ENCODE measurements at places on chromosomes 6 and 20. TPM values are rescaled to one million over a fixed set of nuclear protein-coding genes. Genes with fewer than 3 reads are reported as not detected.

SLC44A4 gene
- 0.32 TPM for total RNA-seq

MRAP2 gene
- total RNA-seq = 1.4 TPM

KCNQ5 gene
- total RNA-seq = 1.5 TPM

UBE2C gene
- 202 TPM for total RNA-seq

SIRPG gene
- total RNA-seq = not detected

PDYN gene
- 0.63 TPM for total RNA-seq

PACSIN1 gene
- total RNA-seq = 0.30 TPM

CARMIL1 gene
- 5.0 TPM for total RNA-seq

SLA2 gene
- total RNA-seq = 0.16 TPM

ID1 gene
- 5.8 TPM for total RNA-seq

DNA sequence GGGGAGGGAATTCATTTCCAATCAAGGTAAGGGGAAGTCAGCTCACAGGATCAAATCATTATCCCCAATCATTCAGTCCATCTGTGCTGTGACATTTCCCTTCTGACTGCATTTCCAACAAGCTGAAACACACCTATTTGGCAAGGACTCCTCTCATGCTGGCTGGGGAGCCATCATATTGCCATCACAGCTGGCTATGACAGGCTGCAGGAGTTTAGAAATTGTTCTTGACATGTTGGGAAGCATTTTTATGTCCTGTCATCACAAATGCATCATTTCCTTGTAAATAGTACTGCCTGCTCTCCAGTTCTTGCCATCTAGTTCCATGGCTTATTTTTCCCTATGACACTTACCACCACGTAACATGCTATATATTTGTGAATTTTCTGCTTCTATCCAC lies 113.9 kb upstream of the TMEM170B start:
- no peak overlapping the region for H3K4me3 ChIP-seq
- no peaks in the 10 kb centered on the region for H3K27me3 ChIP-seq
- H3K36me3 ChIP-seq = no peaks in the 10 kb centered on the region
- DNase-seq = no peak
- peaks cover 37% of the 10 kb centered on the region for H3K4me1 ChIP-seq
- H3K27ac ChIP-seq = no peak overlapping the region

DNA sequence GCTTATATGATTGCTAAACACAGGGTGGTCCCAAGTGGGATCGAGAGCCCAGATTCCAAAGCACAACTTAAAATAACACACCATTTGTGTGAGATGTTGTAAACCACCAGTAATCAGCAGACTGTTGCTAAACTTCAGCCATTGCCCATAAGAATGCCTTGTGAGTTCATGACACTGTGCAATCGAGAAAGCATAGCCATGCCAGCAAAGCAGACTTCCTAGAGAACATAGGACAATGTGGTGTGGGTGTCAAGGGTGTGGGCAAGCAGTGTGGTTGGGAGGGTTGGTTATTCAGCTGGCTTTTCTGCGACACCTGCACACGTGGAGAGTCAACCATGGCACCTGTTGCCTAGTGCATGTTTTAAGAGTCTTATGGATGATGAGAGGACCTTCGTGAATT lies 16.1 kb upstream of the CALHM6 start:
- no peak overlapping the region for H3K27ac ChIP-seq
- no peaks in the 10 kb centered on the region for H3K27me3 ChIP-seq
- no peak overlapping the region for H3K4me3 ChIP-seq
- no peaks in the 10 kb centered on the region for H3K36me3 ChIP-seq
- no peak for DNase-seq

GRCh38 chr20:20070871-20071726 lies 18.8 kb downstream of the CFAP61 start:
- no peak for DNase-seq
- peaks cover 2% of the 10 kb centered on the region for H3K27me3 ChIP-seq
- no peaks in the 10 kb centered on the region for H3K36me3 ChIP-seq
- H3K27ac ChIP-seq = no peak overlapping the region
- no peaks in the 10 kb centered on the region for H3K4me1 ChIP-seq

GRCh38 chr6:65819152-65819551 lies 112.1 kb upstream of the EYS start:
- no peak overlapping the region for H3K27ac ChIP-seq
- H3K4me3 ChIP-seq = no peak overlapping the region
- no peaks in the 10 kb centered on the region for H3K27me3 ChIP-seq
- H3K36me3 ChIP-seq = no peaks in the 10 kb centered on the region
- DNase-seq = no peak
- H3K4me1 ChIP-seq = no peaks in the 10 kb centered on the region

DNA sequence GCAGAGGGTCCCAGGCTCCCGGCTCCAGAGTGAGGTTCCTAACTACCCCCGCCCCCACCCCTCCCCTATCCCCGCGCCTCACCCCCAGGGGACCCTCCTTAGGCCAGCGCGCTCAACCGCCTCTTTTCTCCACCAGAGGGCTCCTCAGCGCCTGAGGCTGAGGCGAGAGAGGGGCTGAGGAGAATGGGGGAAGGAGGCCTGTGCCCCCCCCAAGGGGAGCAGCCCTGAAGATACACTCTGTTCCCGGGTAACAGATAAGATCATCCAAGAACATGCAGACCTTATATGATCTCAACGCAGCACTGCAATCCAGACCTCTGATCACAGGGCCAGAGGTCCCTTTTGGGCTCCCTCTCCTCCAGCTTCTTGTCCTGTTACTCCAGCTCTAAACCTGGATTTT lies 43.3 kb upstream of the MRPS10 start:
- peak; percentile 26 for DNase-seq
- H3K4me1 ChIP-seq = peaks cover 25% of the 10 kb centered on the region
- no peak overlapping the region for H3K27ac ChIP-seq
- H3K36me3 ChIP-seq = peaks cover 3% of the 10 kb centered on the region
- H3K27me3 ChIP-seq = no peaks in the 10 kb centered on the region

GRCh38 chr6:36373368-36374019 lies 14.0 kb downstream of the ETV7 start:
- no peak overlapping the region for H3K4me3 ChIP-seq
- DNase-seq = no peak
- H3K27ac ChIP-seq = no peak overlapping the region
- no peaks in the 10 kb centered on the region for H3K4me1 ChIP-seq

- no peaks in the 10 kb centered on the region for H3K36me3 ChIP-seq
- DNase-seq = no peak
- no peak overlapping the region for H3K27ac ChIP-seq
These were observed 157.0 kb downstream of the ADGRG6 start for GRCh38 chr6:142458836-142459235.

GRCh38 chr20:53581444-53582250 lies 12.0 kb downstream of the ZNF217 start:
- no peak for DNase-seq
- no peaks in the 10 kb centered on the region for H3K27me3 ChIP-seq
- H3K27ac ChIP-seq = no peak overlapping the region
- H3K36me3 ChIP-seq = peaks cover 16% of the 10 kb centered on the region

DNA sequence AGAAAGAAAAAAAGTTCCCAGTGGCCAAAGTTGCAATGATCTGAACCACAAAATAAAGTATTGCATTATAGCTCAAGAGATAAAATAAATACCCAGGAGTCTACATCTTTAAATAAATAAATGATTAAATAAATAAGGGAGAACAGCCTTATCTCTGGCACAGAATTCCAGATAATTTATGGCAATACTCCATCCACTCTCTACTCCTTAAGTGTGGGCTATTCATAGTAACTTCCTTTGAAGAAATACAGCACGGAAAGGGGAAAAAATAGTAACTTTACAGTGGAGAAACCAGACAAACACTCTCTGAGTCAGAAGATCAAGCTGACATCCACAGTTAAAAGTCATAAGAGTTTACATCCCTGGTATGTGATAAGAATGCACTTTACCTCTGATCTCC lies 11.6 kb downstream of the AURKA start:
- H3K4me3 ChIP-seq = no peak overlapping the region
- H3K4me1 ChIP-seq = no peaks in the 10 kb centered on the region
- H3K36me3 ChIP-seq = peaks cover 15% of the 10 kb centered on the region
- DNase-seq = no peak

DNA sequence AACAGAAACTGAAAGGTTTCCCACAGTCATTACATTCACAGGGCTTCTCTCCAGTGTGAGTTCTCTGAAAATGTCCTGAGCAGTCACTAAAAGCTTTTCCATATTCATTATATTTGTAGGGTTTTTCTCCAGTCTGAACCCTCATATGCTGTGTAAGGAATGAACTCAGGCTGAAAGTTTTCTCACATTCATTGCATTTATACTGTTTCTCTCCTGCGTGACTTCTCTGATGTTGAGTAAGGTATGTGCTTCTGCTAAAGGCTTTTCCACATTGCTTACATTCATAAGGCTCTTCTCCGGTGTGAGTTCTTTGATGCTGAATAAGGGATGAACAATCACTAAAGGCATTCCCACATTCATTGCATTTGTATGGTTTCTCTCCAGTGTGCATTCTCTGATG lies 29.8 kb upstream of the ZNF391 start:
- no peak for DNase-seq
- H3K27ac ChIP-seq = no peak overlapping the region
- H3K4me1 ChIP-seq = no peaks in the 10 kb centered on the region

- no peak overlapping the region for H3K4me3 ChIP-seq
- no peaks in the 10 kb centered on the region for H3K27me3 ChIP-seq
- H3K27ac ChIP-seq = peak overlapping the region; percentile 14
- H3K4me1 ChIP-seq = no peaks in the 10 kb centered on the region
These were observed 183.9 kb upstream of the JARID2 start for GRCh38 chr6:15061908-15062515.

DNA sequence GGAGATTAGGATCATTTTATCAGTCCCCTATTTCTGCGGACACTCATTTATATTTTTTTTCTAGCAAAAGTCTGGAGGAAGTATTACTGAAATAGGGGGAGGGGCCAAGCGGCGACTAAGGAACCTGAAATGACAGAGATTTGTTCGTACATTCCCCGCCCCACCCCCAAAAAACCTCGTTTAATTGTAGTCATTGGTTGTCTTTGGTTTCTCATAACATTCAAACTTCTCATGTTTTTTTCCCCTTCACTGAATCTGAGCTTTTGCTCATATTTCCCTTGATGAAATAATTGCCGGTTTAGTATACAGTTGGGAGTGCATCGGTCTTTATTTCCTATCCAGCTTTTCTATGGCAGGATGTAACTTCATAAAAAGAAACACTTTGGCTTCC lies 768 bp upstream of the FYN start:
- H3K27ac ChIP-seq = peak overlapping the region; percentile 32
- H3K4me1 ChIP-seq = peaks cover 44% of the 10 kb centered on the region
- H3K36me3 ChIP-seq = no peaks in the 10 kb centered on the region
- DNase-seq = no peak

- no peaks in the 10 kb centered on the region for H3K36me3 ChIP-seq
- H3K27me3 ChIP-seq = peaks cover 3% of the 10 kb centered on the region
- H3K4me3 ChIP-seq = no peak overlapping the region
- H3K4me1 ChIP-seq = no peaks in the 10 kb centered on the region
- no peak overlapping the region for H3K27ac ChIP-seq
- no peak for DNase-seq
These were observed 146.6 kb downstream of the ANKRD60 start for GRCh38 chr20:58081846-58082245.

DNA sequence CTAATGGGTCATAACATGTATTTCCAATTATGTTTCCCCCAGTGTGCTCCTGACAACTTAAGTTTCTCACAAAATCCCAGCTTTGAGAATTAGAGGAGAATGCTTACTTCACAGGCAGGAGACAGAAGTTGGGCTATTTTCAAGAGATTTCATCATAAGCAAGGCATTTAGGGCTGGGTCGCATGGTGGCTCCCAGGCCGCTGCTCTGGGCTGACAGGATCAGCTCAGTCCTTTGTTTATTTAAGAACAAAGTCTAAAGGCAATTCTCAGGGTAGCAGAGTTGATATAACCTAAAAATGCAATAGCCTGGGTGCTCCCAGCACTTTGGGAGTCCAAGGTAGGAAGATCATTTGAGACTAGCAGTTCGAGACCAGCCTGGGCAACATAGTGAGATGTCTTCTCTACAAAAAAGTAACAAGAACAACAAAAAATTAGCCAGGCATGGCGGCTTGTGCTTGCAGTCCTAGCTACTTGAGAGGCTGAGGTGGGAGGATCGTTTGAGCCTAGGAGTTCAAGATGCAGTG lies 10.9 kb downstream of the FOXQ1 start:
- H3K27ac ChIP-seq = no peak overlapping the region
- H3K4me1 ChIP-seq = no peaks in the 10 kb centered on the region
- peaks cover 3% of the 10 kb centered on the region for H3K36me3 ChIP-seq
- DNase-seq = no peak
- no peak overlapping the region for H3K4me3 ChIP-seq

- H3K27ac ChIP-seq = peak overlapping the region; percentile 7
- peaks cover 15% of the 10 kb centered on the region for H3K4me1 ChIP-seq
- H3K27me3 ChIP-seq = no peaks in the 10 kb centered on the region
- H3K36me3 ChIP-seq = no peaks in the 10 kb centered on the region
- no peak for DNase-seq
These were observed 268.2 kb upstream of the SOX4 start for GRCh38 chr6:21325201-21325856.

- H3K27me3 ChIP-seq = peaks cover 38% of the 10 kb centered on the region
- peaks cover 47% of the 10 kb centered on the region for H3K4me1 ChIP-seq
- H3K27ac ChIP-seq = peak overlapping the region; percentile 86
- peak overlapping the region; percentile 95 for H3K4me3 ChIP-seq
- peak; percentile 23 for DNase-seq
- peaks cover 6% of the 10 kb centered on the region for H3K36me3 ChIP-seq
These were observed 1.8 kb downstream of the FOXO3 start for GRCh38 chr6:108562503-108562993.

GRCh38 chr6:46507426-46507825 lies 16.2 kb upstream of the RCAN2 start:
- no peak overlapping the region for H3K4me3 ChIP-seq
- H3K27ac ChIP-seq = no peak overlapping the region
- no peaks in the 10 kb centered on the region for H3K27me3 ChIP-seq
- DNase-seq = no peak
- no peaks in the 10 kb centered on the region for H3K36me3 ChIP-seq

DNA sequence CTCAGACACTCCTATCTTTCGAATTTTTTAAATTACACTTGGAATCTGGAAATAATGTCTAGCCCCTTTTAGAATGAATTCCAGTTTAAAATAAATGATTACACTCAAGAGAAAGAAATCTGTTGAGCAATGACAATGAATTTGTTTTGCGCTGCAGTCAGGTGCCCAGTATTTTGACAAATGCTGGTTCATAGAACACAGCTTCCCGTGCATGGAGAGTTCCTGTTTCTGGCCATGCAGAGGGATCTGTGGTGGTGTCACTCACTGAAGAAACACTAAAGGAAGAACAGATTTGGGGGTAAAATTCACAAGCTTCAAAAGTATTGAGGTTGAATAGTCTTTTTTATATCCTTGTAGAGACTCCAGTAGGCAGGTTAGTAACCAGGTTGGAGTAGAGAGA lies 113.4 kb upstream of the CEP85L start:
- no peaks in the 10 kb centered on the region for H3K27me3 ChIP-seq
- peaks cover 22% of the 10 kb centered on the region for H3K4me1 ChIP-seq
- no peak overlapping the region for H3K4me3 ChIP-seq
- DNase-seq = no peak
- H3K36me3 ChIP-seq = no peaks in the 10 kb centered on the region

- no peaks in the 10 kb centered on the region for H3K36me3 ChIP-seq
- no peaks in the 10 kb centered on the region for H3K27me3 ChIP-seq
- H3K4me3 ChIP-seq = no peak within 1 kb of the TSS
- H3K4me1 ChIP-seq = no peaks in the 10 kb centered on the region
- no peak for DNase-seq
- no peak within 1 kb of the TSS for H3K27ac ChIP-seq
These were observed at the start of gene FGD2 for GRCh38 chr6:37005061-37005810. FGD2 (plus strand) TSS chr6:37005655; CDS start chr6:37005818, 163 bp downstream.

GRCh38 chr6:131400054-131400778 lies 172.8 kb upstream of the ARG1 start:
- H3K4me3 ChIP-seq = no peak overlapping the region
- H3K4me1 ChIP-seq = no peaks in the 10 kb centered on the region
- H3K27ac ChIP-seq = no peak overlapping the region
- peaks cover 3% of the 10 kb centered on the region for H3K36me3 ChIP-seq

- no peak overlapping the region for H3K27ac ChIP-seq
- peaks cover 2% of the 10 kb centered on the region for H3K36me3 ChIP-seq
- H3K27me3 ChIP-seq = peaks cover 44% of the 10 kb centered on the region
- DNase-seq = no peak
- H3K4me3 ChIP-seq = no peak overlapping the region
These were observed 85.8 kb downstream of the DLGAP4 start for GRCh38 chr20:36391955-36392354.

Measured in neural crest cell (in vitro differentiated cells).